ENCODE measurements at places on chromosomes 2 and 18.

DNA sequence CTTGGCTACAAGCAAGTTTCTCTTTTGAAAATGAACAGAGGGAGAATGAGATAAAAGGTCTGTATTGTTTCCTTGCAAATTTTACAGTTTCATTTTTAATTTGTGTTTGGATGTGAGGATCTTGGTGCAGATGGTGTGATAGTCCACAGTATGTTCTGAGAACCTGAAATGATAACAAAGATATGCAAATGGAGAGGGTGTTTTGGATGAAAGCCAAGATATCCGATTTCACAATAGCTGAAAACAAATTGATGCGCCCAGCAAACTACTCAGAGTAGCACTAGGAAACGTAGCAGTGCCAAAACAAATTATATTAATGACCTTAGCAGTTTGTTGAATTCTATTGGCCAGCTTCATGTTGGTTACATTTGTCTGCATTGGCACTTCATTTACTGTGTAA is 683.5 kb downstream of the TMEM182 start:
- DNase-seq: peak; percentile 83

DNA sequence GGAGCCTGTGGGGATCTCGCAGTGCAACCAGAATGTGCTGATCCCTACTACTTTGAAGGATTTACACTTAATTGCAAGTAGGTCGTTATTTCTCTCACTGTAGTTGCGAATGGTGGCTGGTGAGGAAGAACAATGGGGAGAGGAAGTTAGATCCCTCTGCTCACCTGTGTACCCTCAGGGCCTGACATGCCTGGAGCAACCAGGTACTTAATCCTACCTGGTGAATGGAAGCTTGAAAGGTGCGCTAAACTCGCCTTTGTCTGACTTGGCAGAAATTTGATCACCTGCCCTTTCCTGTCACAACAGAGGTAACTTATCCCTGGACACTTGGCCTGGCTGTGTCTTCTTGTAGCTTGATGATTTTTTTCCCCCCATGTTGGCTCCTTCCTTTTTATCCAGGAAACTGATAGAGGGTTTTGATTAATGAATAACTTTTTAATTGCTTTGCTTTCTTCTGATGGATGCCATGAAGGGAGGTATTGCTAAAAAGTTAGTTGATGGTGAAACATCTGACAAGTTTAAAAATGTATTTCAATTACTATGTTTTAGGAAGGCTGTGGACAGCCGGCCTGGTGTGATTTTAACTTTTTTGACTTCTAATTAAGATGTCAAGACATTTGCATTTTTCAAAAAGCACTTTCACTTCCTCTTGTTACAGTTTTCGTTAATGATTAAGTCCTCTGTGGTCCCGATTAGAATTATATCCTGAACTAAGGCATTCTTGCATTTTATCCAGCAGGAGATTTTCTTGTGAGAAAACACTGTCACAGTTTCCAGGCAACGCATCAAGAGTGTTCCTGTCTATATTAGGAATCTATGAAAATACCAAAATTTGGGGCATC is 9.2 kb downstream of the SGPP2 start:
- no peak for DNase-seq

GRCh38 chr2:10397878-10398277 is 50.2 kb downstream of the ODC1 start:
- DNase-seq: no peak

- no peak for DNase-seq
Measured at GRCh38 chr2:218982586-218983262, 2.3 kb downstream of the FEV start.

GRCh38 chr2:188076149-188077056 is 215.3 kb upstream of the GULP1 start:
- DNase-seq: no peak

DNA sequence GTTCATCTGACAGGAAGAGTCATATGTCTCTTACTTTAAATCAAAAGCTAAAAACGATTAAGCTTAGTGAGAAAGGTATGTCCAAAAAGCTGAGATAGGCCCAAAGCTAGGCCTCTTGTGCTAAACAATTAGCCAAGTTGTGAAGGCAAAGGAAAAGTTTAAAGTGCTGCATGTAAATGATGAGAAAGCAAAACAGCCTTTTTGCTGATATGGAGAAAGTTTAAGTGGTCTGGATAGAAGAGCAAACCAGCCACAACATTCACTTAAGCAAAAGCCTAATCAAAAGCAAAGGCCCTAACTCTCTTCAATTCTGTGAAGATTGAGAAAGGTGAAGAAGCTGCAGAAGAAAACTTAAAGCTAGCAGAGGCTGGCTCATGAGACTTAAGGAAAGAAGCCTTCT is 511.3 kb upstream of the FAM98A start:
- no peak for DNase-seq

DNA sequence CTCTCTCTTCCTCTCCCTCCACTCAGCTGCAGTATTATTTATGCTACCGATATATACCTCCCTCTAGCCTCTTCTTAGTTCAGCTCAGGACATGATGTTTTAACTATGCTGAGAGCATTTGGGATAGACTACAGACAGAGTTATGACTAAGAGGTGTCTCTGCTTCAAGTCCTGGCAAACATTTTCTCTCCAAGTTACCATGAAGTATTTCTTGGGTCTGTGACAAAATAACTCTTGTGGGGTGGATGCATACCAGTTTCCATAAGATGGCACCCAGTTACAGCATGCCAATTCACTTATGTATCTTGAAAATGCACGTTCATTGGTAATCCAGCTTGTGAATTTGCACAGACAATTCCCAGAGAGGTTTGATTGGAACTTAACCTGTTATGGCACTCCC is 737.6 kb downstream of the SLC4A3 start:
- no peak for DNase-seq

DNA sequence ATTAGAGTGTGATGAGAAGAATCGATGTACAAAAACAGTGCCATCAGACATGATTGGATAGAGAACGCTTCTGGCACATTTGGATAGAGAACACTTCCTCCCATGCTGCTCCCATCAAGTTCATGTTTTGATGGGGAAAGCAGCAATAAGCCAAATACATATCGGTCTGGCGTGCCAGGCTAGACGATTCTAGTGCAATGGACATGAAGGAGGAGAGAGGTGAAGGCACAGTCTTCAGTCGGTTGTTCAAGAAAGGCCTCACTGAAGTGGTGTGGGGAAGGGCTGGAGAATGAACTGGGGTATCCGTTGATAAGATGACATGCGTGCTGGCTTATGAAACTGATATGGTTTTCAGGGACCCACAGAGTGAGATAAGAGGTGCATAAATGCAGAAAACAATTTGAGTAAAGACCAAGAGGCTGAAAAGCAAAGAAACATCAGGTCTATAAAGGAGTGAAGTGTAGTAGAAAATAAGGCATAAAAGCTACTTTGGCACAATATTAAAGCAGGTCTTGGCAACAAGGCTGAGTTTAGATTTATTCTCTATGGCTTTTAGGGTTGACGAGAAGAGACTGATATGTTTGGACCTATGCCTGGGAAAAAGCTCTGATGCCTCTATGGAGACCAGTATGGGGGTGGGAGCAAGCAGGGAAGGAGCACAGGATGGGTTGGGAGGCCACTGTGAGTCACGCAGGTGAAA is 117.6 kb upstream of the PIEZO2 start:
- DNase-seq: no peak

DNA sequence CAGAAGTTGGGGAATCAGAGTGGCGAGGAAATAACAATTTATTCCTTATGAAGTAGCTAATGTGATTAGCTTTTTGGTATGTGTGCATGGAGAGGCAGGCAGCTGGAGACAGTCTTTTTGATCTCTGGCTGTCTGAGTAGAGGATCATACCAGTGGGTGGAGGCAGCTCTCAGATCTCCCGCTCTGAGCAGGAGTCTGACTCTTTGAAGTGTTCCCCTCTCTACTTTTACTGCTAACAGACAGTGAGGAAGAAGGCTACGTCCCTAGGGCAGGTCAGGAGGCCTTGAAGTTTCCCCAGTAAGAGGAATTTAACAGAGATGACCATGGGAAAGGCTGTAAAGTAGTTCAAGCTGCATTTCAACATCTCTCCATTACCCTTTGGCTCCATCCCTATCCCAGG is 111.9 kb upstream of the REG3A start:
- no peak for DNase-seq

- no peak for DNase-seq
Measured at GRCh38 chr18:50441501-50441900, 66.7 kb downstream of the SKA1 start.

- DNase-seq: peak; percentile 89
Measured at GRCh38 chr2:144379851-144380311, 140.0 kb downstream of the ZEB2 start.

DNA sequence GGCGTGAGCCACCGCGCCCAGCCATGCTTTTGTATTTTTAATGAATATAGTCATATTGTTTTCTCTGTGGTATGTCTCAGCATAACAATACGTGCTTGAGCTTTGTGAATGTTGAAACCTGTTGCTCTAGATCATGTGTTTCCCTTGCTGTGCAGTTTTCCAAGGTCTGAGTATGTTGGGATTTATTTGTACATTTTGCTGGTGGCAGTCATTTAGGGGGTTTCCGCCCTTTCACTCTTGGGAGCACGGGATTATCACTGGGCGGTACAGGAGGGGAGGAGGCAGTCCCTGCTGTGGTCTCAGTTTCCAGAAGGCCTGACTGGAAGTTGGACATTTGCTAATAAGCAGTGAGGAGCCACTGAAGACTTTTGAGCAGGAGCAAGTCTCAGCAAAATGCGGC is 24.9 kb upstream of the CATIP start:
- no peak for DNase-seq

DNA sequence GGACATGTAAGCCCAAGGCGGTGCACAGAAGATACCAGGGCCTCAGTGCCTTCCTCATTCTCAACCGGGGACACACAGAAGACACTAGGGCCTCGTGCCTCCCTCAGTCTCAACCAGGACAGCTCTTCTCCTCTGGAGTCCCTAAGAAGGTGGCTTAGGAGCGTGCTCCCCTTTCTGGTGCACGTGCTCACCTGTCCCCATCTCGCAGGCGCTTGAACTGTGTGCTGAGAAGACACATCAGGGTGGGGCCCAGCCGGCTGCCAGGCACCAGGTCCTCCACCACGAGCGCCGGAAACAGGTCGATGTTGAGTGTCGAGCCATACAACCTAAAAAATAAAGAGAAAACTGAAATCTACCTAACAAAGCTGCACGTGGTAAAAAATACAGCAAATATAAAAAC is 99.9 kb downstream of the PXDN start:
- no peak for DNase-seq

DNA sequence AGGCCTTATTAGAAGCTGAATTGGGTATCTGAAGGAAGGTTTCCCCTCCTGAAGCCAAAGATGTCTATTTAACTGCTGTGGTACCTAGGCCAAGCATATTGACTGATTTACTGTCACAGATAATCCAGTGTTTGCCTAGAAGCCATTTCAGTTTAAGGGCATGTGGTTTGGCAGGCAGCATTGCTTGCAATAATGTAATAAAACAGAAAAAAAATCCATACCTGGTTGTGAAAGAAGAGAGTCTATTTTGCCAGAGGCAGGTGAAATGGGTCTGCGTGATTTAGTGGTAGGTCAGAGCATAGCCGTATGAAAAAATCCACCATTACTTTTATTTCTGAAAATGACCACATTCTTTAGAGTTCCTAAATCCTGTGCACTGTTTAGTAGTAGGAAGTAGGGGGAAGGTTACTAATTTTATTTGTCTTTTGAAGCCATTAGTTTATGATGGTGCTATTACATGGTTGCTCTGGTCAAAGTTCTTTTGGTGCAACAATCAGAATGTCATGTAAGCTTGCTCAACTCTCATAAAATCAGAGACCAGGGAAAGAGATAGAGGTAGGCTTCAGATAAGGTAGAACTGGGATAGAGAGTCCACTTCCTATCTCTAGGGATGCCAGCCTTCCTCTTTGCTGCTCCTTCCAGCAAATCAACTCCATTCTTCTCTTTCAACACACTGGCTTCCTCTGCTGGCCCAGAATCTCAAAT is 343.4 kb downstream of the GPD2 start:
- no peak for DNase-seq

GRCh38 chr2:86333378-86333777 is 4.0 kb downstream of the REEP1 start:
- DNase-seq: no peak

GRCh38 chr18:75133721-75134610 is 75.0 kb downstream of the PTGR3 start:
- no peak for DNase-seq

- DNase-seq: no peak
Measured at GRCh38 chr2:144441711-144442141, 78.2 kb downstream of the ZEB2 start.

GRCh38 chr2:99863903-99864270 is 278.5 kb downstream of the AFF3 start:
- DNase-seq: no peak

- no peak for DNase-seq
Measured at GRCh38 chr18:44869533-44869932, 188.8 kb downstream of the SETBP1 start.

Data from NCI-H2171 (cell line).